Endothelial cell of umbilical vein (primary cell): ENCODE measurements at places on chromosomes 4 and X. TPM values are rescaled to one million over a fixed set of nuclear protein-coding genes. Genes with fewer than 3 reads are reported as not detected.

- DNase-seq, result no peak
Observed at GRCh38 chr4:113810906-113811305, 49.4 kb upstream of the CAMK2D start.

YY2 gene
- 0.59 and 0.86 TPM in 2 replicates for polyA plus RNA-seq

PPP4R3C gene
- polyA plus RNA-seq, result not detected in 2 replicates

GRCh38 chrX:24023972-24024669 is 2.9 kb downstream of the KLHL15 start:
- DNase-seq, result peak; percentile 49

- DNase-seq, result peak; percentile 9
Observed at GRCh38 chrX:100512471-100512870, 72.3 kb upstream of the TNMD start.

DNA sequence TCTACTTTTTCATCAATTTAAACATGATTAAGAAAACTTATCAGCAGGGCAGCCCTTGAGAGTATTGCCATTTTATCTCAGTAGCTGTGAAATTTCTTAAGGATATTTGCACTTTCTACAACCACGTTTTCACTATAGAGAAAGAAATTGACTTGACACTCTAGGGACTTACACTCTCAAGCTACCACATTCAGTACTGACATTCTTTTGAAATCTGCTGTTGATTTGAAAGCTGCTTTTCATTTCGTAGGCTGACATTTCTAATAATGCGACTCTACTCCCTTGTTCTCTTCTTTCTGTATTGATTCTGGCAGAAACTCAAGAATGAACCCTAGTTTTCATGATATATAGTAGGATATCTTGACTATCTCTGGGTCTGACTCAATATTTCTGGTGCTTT is 13.7 kb upstream of the GRXCR1 start:
- no peak for DNase-seq

DNA sequence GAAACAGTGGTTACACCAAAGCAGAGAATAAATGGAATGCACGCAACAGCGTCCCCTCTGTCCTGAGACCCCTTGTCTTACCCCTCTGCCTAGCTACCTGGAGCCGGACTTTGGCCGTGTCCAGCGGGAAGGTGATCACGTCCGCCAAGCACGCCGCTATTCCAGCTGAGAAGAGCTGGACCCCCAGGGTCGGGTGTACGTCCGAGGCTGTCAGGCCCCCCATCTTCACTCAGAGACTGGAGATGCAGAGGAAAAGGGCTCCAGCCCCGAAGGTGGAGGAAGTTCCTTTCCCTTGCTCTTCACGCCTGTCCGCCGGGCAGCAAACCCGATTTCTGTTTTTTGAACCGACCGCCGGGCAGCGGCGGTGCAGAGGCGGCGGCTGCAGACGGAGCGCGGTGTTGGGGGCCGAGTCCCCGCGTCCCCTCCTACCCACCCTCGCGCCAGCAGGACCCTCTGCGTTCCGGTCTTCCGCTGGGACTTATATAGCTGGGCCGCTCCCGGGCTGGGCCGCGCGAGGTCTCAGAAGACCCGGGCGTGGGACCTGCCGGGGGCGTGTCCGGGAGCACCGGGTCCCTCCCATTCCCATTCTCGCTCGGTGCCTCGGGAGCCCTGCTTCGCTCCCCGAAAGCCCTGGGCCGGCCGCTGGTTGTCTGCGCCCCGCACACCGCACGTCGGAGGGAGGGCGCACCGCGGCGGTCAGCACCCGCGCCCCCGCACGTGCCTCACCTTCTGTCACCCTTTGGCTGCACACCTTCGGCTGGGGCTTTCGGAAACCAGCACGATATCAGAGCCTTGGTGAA is at the start of gene UCP1:
UCP1 (minus strand) TSS at position 455 of the 800 bp plus-strand sequence; CDS start at position 223, 232 bp downstream.
- peak; percentile 2 for DNase-seq

SPP1 gene
- not detected in 2 replicates for polyA plus RNA-seq

CFAP47 gene
- 0.06 TPM in 1 of 2 replicates, not detected in the other for polyA plus RNA-seq

FDCSP gene
- polyA plus RNA-seq, result not detected in 2 replicates

DNA sequence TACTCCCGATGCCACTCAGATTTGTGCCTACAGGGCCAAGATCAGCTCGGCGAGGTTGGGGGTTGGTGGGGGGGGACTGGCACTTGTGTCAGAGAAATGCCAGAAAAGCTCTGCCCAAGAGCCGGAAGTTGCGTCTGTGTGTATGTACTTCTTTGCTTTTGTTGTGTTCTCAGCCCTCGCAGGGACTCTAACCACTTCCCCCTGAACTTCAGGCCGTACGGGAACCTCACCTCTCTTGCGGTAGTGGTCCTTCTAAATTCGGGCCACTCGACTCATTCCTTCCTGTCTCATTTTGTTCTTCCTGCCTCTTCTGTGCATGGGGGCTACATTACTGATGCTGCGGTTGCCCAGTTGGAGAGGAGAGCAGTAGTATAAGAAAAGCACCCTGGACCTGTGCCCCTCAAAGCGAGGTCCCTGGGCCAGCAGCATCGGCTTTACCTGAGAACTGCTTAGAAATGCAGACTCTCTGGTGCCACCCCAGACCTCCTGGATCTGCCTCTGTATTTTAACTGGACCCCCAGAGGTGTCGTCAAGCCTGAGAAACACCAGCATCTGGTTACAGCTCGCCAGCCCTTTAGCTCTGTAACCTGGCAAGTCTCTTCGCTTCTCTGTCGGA is 146.3 kb upstream of the RPS6KA3 start:
- no peak for DNase-seq

MAMLD1 gene
- 2.5 and 2.8 TPM in 2 replicates for polyA plus RNA-seq

DNA sequence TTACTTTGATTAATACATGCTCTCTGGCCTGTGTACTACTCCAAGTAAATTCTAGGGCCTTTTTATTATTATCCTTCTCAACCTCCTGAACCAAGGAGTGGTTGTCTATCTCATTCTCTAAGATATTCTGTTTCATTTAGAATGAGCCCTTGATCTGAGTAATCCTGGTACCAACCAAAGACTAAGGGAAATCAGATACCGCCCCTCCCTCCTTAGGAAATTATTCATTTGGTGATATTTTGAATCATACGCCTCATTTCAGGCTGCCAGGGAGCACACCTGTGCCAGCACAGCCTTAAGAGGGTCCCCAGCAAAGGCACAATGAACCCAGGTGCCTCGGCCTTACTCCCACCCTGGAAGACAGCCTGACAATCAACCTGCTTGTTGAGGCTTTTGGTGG is 73.2 kb upstream of the STARD8 start:
- DNase-seq, result no peak
